ENCODE measurements at places on chromosomes 4 and X. TPM values are rescaled to one million over a fixed set of nuclear protein-coding genes. Genes with fewer than 3 reads are reported as not detected.

Gene ART3
- 0.31 TPM for total RNA-seq

Gene KCTD8
- 0.15 TPM for total RNA-seq

Gene TAF7L
- total RNA-seq = not detected

Gene MAGEA1
- not detected for total RNA-seq

Gene TMSB15C
- total RNA-seq = 1.5 TPM

Gene ARSJ
- 20.1 TPM for total RNA-seq

Measured in hair follicular keratinocyte (primary cell).